ENCODE measurements at places on chromosomes 4 and X. TPM values are rescaled to one million over a fixed set of nuclear protein-coding genes. Genes with fewer than 3 reads are reported as not detected.

Gene SLC49A3
- total RNA-seq, result 12.5 TPM

Gene PABPC1L2A
- not detected for total RNA-seq

Gene TBC1D19
- 17.7 TPM for total RNA-seq

Gene CENPVL2
- not detected for total RNA-seq

Gene USP26
- not detected for total RNA-seq

Gene CLDN22
- total RNA-seq, result not detected

Gene RBM46
- 0.39 TPM for total RNA-seq

Gene NOX1
- not detected for total RNA-seq

Gene NDST3
- total RNA-seq, result 0.26 TPM

Gene BEX5
- total RNA-seq, result not detected

Gene SSX1
- not detected for total RNA-seq

Gene ELK1
- total RNA-seq, result 55.3 TPM

Gene GAGE1
- total RNA-seq, result not detected

Gene ACE2
- not detected for total RNA-seq

Gene F9
- not detected for total RNA-seq

Gene ANXA10
- 1.8 TPM for total RNA-seq

Gene GAGE2A
- total RNA-seq, result not detected

Gene HSD17B13
- 0.24 TPM for total RNA-seq

Gene ANAPC4
- 13.8 TPM for total RNA-seq

Gene TMEM164
- total RNA-seq, result 20.2 TPM

Gene ENPEP
- 0.64 TPM for total RNA-seq
